Muscle of back (tissue), 13 donors: ENCODE measurements at places on chromosomes 12 and 14.

DNA sequence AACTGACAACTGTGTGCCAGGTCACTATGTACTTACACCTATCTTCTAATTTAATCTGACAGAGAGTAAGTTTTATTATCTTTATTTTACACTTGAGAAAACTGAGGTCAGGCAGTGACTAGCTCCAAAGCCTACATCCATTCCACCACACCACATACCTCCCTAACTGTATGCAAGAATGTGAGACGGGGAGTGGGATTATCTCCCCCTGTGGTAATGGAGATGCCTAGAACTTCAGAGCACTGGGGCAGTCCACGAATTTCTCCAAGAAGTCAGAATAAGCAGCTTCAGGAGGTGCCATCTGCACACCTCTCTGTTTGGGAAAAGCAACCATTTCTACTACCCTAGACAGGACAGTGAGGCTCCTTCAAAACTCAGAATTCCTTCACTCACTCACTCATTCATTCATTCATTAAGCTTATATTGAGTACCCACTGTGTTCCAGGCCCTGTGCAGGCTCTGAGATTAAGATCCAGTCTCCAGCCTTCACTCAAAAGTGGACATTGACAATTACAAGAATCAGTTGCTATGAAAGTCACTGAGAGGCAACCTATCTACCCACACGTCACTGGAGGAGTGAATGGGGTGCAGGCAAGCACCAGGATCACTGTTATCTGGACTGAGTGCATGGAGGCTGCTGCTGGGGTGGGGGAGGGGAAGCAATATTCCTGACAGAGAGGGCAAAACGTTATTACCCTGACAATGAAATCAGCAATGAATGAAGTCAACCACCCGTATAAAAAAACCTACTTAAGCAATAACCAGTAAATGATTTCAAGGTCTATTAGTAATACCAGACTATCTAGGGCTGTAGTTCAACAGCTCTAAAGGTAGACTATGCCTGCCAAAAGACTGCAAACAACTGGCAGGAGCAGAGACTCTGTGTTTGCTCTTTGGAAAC is 18.0 kb downstream of the SLC7A7 start:
- no peak for DNase-seq

GRCh38 chr14:69326611-69327010 is 66.7 kb downstream of the GALNT16 start:
- DNase-seq = no peak

- no peak for DNase-seq
Observed at GRCh38 chr14:90444077-90444696, 47.4 kb downstream of the CALM1 start.

GRCh38 chr12:92070864-92071445 is 74.7 kb downstream of the BTG1 start:
- DNase-seq = no peak

DNA sequence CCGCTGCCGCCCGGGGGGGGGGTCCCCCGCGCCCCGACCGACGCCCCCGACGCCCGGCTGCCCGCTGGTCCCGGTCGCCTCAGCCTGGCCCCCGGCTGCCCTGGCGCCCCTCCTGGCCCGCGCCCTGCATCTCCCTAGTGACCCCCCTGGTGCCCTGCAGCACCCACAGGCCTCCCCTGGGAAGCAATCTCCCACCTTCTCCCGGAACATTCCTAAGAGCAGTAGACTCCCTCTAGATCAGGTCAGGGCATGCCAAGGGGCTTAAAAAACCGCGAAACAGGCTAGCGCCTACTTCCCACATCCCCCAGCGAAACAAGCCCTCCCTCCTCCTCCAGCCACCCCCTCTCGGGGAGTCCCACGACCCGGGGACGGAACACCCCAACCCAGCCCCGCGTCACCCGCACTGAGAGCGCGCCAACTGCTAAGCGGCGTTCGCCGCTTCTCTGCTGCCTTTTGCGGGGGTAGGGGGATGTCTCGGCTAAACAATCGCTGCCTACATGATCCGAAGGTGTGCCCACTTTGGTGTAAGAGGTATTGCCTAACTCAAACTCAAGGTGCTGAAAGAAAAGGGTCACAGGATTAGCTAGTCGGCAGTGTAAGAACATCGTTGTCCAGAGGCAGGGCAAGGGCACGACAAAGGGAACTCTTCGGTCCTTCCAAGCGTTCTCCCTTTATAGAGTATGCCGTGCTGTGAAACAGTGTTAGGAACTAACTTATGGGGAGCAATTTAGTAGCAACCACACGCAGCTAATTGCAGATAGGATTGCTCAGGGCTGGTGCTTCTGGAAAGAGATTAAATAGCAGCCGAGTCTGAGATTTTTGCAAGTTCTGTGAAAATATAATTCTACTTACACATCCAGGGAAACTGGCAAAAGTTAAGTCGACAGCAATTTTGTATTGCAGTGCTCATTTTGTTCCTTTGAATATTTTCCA is 619 bp upstream of the NTN4 start:
- no peak for DNase-seq

DNA sequence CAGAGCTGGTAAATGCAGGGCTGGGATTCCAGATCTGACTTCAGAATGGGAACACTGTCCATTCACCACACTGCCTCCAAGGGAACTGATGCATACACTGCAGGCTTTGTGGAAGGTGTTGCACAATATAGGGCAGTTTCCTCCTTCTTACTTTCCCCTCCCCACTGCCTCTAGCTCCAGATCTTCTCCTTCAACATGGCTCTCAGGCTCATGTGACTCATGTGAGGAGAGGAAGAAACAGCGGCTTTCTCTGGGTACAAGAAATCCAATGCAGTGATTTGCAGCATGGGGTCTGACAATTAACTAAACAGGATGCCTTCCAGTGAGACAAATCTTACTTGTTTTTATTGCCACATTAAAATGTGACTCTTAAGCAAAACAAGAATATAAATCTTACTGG is 447.6 kb upstream of the CCDC196 start:
- no peak for DNase-seq

GRCh38 chr12:6274231-6275221 is 36.0 kb upstream of the PLEKHG6 start:
- no peak for DNase-seq
